Sigmoid colon (tissue), 7 donors: ENCODE measurements at places on chromosomes 1 and 21. TPM values are rescaled to one million over a fixed set of nuclear protein-coding genes. Genes with fewer than 3 reads are reported as not detected.

Gene MNDA
- total RNA-seq: 1.9 TPM

GRCh38 chr1:194466706-194467105 lies 1280.3 kb upstream of the B3GALT2 start:
- H3K27me3 ChIP-seq: no peaks in the 10 kb centered on the region
- H3K27ac ChIP-seq: no peak overlapping the region
- H3K36me3 ChIP-seq: no peaks in the 10 kb centered on the region
- DNase-seq: no peak

DNA sequence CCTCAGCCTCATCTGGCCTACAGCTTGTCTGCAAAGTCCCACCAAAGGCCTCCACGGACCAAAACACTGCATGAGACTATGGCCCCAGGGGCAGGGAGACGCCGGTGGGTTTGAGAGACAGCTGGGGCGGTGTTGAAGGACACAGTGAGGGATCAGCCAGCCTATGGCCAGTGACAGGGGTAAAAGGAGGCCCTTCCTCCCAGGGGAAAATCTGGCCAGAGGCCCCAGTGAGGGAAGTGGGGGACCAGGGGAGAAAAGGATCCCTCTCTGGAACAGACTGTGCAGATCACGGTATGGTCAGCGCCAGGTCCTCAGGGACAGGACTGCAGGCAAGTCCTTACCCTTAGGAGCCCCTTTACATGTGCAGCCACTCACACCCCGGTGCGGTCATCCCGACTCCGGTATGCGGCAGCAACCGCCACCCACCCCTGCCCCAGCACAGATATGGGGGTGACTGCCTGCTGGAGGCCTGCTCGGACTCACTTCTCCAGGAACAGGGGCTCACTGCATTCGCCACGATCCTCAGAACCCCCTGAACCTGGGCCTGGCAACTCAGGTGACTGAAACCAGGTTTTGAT lies 1.3 kb downstream of the CERS2 start:
- H3K4me3 ChIP-seq: peak overlapping the region; percentile 76
- peaks cover 60% of the 10 kb centered on the region for H3K4me1 ChIP-seq
- peaks cover 5% of the 10 kb centered on the region for H3K36me3 ChIP-seq
- peak overlapping the region; percentile 96 for H3K27ac ChIP-seq

DNA sequence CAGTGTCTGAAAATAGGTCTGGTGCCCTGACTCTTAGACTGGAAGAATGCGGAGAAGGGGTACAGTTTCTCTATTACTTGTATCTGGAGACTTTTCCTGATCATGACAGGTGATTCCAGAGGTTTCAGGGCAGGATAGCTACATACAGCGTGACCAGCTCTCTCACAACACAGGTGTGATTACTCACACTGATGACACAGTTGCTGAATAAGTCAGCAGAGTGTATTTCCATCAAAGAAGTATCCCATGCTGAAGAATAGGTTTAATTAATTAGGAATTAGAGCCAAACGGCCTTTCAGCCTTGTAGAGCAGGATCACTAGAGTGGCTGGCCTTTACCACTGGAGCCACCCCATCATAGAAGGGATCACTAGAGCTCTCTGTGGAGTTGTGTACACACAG lies 298.6 kb downstream of the LMX1A start:
- no peaks in the 10 kb centered on the region for H3K27me3 ChIP-seq
- DNase-seq: no peak
- no peak overlapping the region for H3K4me3 ChIP-seq
- no peaks in the 10 kb centered on the region for H3K36me3 ChIP-seq

Gene ACOT11
- total RNA-seq: 22.1 TPM

Gene PIK3R3
- 11.6 TPM for total RNA-seq

- H3K4me3 ChIP-seq: no peak overlapping the region
- no peaks in the 10 kb centered on the region for H3K36me3 ChIP-seq
- no peak overlapping the region for H3K27ac ChIP-seq
- no peak for DNase-seq
Observed at GRCh38 chr1:226660410-226661182, 78.5 kb downstream of the ITPKB start.

GRCh38 chr1:171310661-171311087 lies 3.3 kb upstream of the FMO4 start:
- H3K27ac ChIP-seq: no peak overlapping the region
- peaks cover 10% of the 10 kb centered on the region for H3K4me1 ChIP-seq
- H3K4me3 ChIP-seq: no peak overlapping the region
- DNase-seq: no peak
- no peaks in the 10 kb centered on the region for H3K27me3 ChIP-seq

Gene HAO2
- total RNA-seq: not detected

- peaks cover 24% of the 10 kb centered on the region for H3K4me1 ChIP-seq
- DNase-seq: no peak
- no peaks in the 10 kb centered on the region for H3K27me3 ChIP-seq
- no peak overlapping the region for H3K27ac ChIP-seq
- H3K4me3 ChIP-seq: no peak overlapping the region
- no peaks in the 10 kb centered on the region for H3K36me3 ChIP-seq
Observed at GRCh38 chr21:43004926-43005325, 30.6 kb downstream of the PKNOX1 start.

Gene TARBP1
- 21.0 TPM for total RNA-seq
